ENCODE measurements at places on chromosomes 13 and 19.

GRCh38 chr19:29804493-29804892 is 7.3 kb upstream of the CCNE1 start:
- no peak for DNase-seq

- no peak for DNase-seq
These were observed 343.7 kb downstream of the SPRY2 start for GRCh38 chr13:79997244-79997643.

GRCh38 chr13:46720189-46720588 is 76.8 kb downstream of the ESD start:
- no peak for DNase-seq

DNA sequence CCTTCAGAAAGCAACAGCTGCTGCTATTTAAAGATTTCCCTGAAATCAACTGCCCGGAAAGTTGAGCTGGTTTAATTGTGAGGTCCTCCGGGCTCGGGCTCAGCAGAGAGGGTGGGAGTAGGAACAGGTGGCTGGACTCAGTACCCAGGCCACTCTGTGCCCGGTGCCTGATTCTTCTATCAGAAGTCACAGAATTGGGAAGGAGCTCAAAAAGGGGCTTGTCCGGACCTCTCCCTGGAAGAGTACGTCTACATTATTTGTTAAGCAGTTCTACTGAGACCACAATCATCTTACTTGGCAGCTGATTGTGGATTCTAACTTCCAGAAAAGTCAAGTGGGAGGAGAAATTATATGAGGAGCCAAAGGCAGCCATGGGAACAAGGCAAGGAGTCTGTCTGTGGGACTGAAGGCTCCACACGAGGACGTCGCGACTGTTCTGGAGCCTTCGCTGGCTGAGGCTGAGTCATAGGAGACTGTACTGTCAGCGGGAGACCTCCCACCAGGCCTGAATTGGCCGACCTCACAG is 91.7 kb upstream of the ANKRD10 start:
- DNase-seq, result no peak

GRCh38 chr19:3365836-3366752 is at the start of gene NFIC:
TSS of gene NFIC (plus strand) at chr19:3366583. CDS start at chr19:3366637, 54 bp downstream.
- peak; percentile 63 for DNase-seq

GRCh38 chr13:77740931-77741596 is 43.6 kb downstream of the SLAIN1 start:
- no peak for DNase-seq

- DNase-seq, result no peak
These were observed 206.3 kb downstream of the DIAPH3 start for GRCh38 chr13:59957438-59957837.

GRCh38 chr13:38167164-38167822 is 182.4 kb upstream of the UFM1 start:
- DNase-seq, result no peak

DNA sequence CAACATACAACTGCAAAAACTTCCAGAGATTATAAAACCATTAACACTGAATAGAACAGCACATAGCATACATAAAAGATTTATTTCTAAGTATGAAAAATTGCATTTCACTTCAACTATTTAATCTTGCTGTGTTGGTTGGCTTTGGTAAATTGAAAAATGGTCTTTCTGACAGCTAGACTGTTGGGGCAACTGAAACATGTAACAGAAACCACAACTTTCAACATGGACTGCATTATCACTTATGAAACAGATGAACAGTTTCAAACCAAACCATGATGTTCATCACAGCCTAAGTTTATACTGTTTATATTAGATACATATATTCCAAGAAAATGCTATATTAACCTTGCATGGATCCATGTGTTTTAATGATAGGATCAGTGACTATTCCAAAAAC is 324.1 kb upstream of the PCDH9 start:
- DNase-seq, result no peak

DNA sequence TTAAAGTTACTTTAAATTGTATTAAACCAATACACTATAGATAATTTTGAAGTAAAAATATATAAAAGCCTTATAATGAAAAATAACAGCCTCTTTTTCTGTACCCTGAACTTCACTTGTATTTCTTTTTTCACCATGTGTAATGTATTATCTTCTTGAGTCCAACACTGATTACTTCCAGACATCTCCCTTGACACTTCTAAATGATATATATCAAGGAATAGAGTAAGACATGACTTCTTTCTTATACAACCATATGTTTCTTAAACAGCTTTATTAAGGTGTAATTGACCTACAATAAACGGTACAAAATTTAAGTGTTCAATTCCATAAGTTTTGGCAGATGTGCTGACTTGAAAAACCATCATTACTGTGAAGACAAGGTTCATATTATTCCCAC is 531.9 kb downstream of the OLFM4 start:
- no peak for DNase-seq

- DNase-seq, result no peak
These were observed 1525.4 kb downstream of the SLITRK1 start for GRCh38 chr13:82356667-82357410.

GRCh38 chr13:20127562-20128458 is 33.0 kb downstream of the GJA3 start:
- peak; percentile 65 for DNase-seq

GRCh38 chr19:53945441-53945840 is 17.3 kb upstream of the CACNG8 start:
- no peak for DNase-seq

DNA sequence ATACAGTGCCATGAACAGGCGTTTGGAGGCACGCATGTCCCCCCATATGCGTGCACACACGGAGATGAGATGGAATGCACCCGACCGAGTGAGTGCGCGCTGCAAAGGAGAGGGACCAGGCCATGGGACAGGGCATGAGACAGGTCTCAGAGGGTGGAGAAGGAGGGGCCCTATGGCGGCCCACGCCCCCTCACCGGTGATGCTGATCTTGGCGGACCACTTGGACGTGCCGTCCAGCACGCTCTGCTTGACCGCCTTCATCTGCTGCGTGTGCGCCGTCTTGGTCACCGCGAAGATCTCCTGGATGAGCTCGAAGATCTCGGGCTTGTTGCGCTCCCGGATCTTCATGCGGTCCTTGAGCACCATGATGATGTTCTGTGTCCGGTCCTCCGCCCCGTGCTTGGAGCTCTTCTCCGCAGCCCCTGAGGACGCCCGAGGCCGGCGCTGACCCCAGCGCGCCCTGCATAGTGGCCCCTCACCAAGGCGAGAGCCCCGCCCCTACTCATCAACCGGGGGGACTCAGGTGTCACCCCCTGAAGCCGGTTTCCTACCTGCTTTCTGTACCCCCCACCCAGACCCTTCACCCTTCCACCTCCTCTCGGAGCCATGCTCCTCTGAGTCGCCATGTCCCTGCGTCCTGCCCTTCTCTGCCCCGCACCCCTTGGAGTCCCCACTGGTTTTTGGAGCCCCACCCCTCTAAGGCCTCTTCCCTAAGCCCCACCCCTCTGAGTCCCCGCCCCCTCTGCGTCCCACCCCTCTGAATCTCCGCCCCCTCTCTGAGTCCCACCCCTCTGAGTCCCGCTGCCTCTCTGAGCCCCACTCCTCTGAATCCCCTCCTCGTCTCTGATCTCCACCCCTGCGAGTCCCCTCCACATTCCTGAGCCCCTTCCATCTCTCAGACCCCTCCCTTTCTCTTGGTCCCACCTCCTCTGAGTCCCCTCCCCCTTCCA is 40.8 kb downstream of the UNC13A start:
- no peak for DNase-seq

GRCh38 chr13:60355056-60355455 is 42.0 kb upstream of the TDRD3 start:
- DNase-seq, result no peak

GRCh38 chr13:37460166-37460565 is 138.4 kb downstream of the POSTN start:
- no peak for DNase-seq

GRCh38 chr19:13884726-13885591 is 8.0 kb downstream of the NANOS3 start:
- no peak for DNase-seq

- peak; percentile 19 for DNase-seq
These were observed 69.5 kb downstream of the DACH1 start for GRCh38 chr13:71797517-71797916.

GRCh38 chr13:109412283-109412901 is 374.0 kb downstream of the IRS2 start:
- DNase-seq, result no peak

- no peak for DNase-seq
These were observed 137.4 kb downstream of the VWA8 start for GRCh38 chr13:41823476-41823875.

- no peak for DNase-seq
These were observed 129.1 kb downstream of the FOXO1 start for GRCh38 chr13:40537146-40537895.

DNA sequence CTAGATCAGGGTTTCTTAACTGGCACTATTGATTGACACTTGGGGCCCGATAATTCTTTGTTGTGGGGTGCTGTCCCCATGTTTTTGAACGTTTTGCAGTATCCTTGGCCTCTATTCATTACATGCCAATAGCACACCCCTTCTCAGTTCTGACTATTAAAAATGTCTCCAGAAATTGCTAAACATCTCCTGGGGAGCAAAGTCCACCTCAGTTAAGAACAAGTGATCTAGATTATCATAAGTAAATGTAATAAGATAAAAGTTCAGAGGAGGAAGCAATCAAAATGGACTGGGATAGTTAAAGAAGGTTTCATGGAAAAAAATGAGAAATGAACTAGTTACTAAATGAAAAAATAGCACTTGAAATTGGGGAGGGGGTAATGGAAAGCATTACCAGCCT is 98.1 kb upstream of the MIR17HG start:
- DNase-seq, result no peak

DNA sequence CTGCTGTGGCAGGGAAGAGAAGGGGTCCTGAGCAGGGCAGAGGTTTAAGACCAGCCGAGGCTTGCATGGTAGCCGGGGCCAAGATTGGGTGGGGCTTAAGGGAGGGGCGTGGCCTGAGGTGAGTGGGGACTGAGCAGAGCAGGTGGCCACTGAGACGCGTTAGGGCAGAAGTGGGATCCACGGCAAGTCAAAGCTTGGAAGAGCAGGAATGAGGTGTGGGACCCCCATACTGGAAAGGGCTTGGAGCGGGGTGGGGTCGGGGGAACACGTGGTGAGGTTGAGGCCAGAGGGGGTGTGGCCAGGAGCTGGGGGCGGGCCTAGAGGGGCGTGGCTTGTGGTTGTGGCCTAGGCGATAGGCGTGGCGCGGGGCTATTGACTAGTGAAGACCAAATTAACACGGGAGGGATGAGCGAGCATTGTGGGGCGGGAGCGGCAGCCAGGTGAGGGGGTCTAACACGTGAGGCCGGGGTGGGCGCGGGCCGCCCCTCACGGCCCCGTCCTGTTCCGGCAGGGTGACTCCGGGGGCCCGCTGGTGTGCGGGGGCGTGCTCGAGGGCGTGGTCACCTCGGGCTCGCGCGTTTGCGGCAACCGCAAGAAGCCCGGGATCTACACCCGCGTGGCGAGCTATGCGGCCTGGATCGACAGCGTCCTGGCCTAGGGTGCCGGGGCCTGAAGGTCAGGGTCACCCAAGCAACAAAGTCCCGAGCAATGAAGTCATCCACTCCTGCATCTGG is 3.3 kb downstream of the CFD start:
- peak; percentile 73 for DNase-seq

- no peak for DNase-seq
These were observed 1.1 kb upstream of the PSMC4 start for GRCh38 chr19:39969681-39970424.

DNA sequence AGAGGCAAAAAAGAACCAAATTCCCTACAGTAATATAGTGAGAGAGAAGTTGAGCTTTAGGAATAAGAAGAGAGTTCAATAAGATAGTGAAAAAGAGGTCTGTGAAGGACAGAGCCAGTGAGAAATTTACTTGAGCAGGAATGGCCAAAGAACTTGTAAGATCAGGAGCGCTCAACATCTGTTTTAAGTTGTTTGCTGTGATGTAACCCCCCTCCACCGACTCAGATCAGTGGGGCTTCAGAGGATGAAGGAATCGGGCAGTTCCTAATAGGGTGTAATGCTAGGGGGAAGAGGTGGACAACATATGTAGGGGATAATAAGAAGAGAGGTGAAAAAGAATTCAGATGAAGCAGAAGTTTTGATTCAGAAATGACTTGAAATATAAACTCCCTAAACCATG is 85.3 kb upstream of the FNDC3A start:
- DNase-seq, result no peak
